Left ventricle myocardium inferior (tissue), 1 donor: ENCODE measurements at places on chromosomes 11 and 22. TPM values are rescaled to one million over a fixed set of nuclear protein-coding genes. Genes with fewer than 3 reads are reported as not detected.

SYT12 gene
- 0.05 TPM for total RNA-seq

YPEL1 gene
- total RNA-seq = 8.3 TPM

THRSP gene
- total RNA-seq = 0.25 TPM

RFPL2 gene
- total RNA-seq = 0.08 TPM

NFRKB gene
- total RNA-seq = 11.8 TPM

ENTHD1 gene
- total RNA-seq = not detected

RPS6KB2 gene
- 21.3 TPM for total RNA-seq

GNG3 gene
- not detected for total RNA-seq

MRGPRX3 gene
- not detected for total RNA-seq

DAGLA gene
- total RNA-seq = 3.2 TPM

MACROD1 gene
- 127 TPM for total RNA-seq

IL18 gene
- total RNA-seq = 1.6 TPM

MYRF gene
- total RNA-seq = 0.14 TPM

CXCR5 gene
- total RNA-seq = not detected

OR8D1 gene
- total RNA-seq = not detected

CLDN5 gene
- 19.5 TPM for total RNA-seq

PATE4 gene
- total RNA-seq = not detected

DNA sequence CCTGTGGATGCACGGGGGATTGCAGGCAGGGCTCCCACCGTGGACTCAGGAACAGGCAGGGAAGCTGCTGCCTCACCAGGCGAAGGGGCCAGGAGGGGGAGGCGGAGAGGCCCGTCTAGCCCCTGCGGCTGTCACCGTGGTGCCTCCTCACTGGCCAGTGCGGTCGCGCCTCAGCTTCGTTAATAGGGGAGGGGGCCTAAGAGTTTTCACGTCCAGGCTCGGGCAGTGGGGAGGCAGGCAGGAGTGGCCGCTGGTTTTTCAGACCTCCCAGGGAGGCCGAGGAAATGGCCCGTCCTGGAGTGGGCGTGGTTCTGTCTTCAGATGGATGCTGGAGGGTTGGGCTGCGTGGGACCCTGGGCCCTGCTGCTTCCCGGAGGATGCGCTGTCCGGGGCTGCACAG is 91.1 kb upstream of the B3GAT1 start:
- H3K27me3 ChIP-seq = peaks cover 68% of the 10 kb centered on the region
- no peak for DNase-seq
- H3K4me3 ChIP-seq = no peak overlapping the region
- no peaks in the 10 kb centered on the region for H3K36me3 ChIP-seq

- no peak overlapping the region for H3K27ac ChIP-seq
- H3K27me3 ChIP-seq = peaks cover 62% of the 10 kb centered on the region
- no peak for DNase-seq
- H3K4me1 ChIP-seq = no peaks in the 10 kb centered on the region
- no peak overlapping the region for H3K4me3 ChIP-seq
Measured at GRCh38 chr22:44645531-44645930, 56.5 kb upstream of the PRR5 start.

GRCh38 chr11:45022294-45023064 is 71.8 kb upstream of the TP53I11 start:
- H3K4me3 ChIP-seq = no peak overlapping the region
- no peaks in the 10 kb centered on the region for H3K27me3 ChIP-seq
- H3K36me3 ChIP-seq = no peaks in the 10 kb centered on the region
- peaks cover 57% of the 10 kb centered on the region for H3K4me1 ChIP-seq

- no peak overlapping the region for H3K4me3 ChIP-seq
- peak overlapping the region; percentile 93 for H3K27ac ChIP-seq
- peaks cover 11% of the 10 kb centered on the region for H3K36me3 ChIP-seq
- DNase-seq = no peak
Measured at GRCh38 chr11:12155696-12156095, 45.3 kb downstream of the MICAL2 start.

- no peak overlapping the region for H3K27ac ChIP-seq
- no peaks in the 10 kb centered on the region for H3K27me3 ChIP-seq
- DNase-seq = no peak
- no peak overlapping the region for H3K4me3 ChIP-seq
- peaks cover 28% of the 10 kb centered on the region for H3K4me1 ChIP-seq
- H3K36me3 ChIP-seq = no peaks in the 10 kb centered on the region
Measured at GRCh38 chr11:92703449-92703830, 266.0 kb upstream of the MTNR1B start.

DNA sequence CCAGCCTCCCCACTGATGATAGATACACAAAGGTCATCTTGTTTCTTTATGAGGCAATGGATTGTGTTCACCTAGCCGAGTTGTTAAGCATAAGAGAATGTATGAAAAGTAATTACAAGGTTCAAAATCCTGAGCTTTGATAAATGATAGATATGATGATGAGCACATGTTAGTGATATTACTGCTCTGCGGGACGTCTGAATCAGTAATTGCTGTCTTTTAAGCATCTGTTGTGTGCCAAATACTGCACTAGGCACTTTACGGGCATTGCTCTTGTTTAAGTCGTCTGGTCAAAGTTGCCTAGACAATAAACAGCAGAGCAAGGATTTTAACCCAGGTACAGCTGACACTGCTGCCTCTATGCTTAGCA is 559 bp upstream of the RNF141 start:
- peak overlapping the region; percentile 97 for H3K4me3 ChIP-seq
- H3K27me3 ChIP-seq = no peaks in the 10 kb centered on the region
- peaks cover 23% of the 10 kb centered on the region for H3K4me1 ChIP-seq
- H3K36me3 ChIP-seq = no peaks in the 10 kb centered on the region

GRCh38 chr11:42544726-42545125 is 767.1 kb upstream of the API5 start:
- no peaks in the 10 kb centered on the region for H3K36me3 ChIP-seq
- H3K27ac ChIP-seq = no peak overlapping the region
- H3K27me3 ChIP-seq = no peaks in the 10 kb centered on the region
- no peak for DNase-seq

DNA sequence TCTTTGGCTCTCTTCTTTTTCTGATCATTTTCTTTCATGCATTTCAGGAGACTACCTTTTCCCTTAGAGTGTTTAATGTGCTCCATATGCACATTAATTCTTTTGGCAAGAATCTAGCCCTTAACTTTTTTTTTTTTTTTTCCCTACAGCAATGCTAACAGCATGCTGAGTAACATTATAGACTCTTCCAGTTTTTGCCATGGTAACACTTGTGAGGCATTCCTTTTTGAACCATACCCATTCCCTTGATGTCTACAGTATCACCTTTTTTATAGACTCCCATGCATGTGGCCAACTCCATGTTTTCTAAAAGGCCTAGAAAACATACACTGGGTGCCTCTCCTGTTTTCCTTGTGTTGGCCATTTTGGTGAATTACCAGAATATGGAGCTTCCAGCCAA is 2.9 kb upstream of the MRPL17 start:
- no peak overlapping the region for H3K27ac ChIP-seq
- no peak for DNase-seq
- H3K36me3 ChIP-seq = peaks cover 6% of the 10 kb centered on the region
- peaks cover 28% of the 10 kb centered on the region for H3K4me1 ChIP-seq
- H3K27me3 ChIP-seq = no peaks in the 10 kb centered on the region

DNA sequence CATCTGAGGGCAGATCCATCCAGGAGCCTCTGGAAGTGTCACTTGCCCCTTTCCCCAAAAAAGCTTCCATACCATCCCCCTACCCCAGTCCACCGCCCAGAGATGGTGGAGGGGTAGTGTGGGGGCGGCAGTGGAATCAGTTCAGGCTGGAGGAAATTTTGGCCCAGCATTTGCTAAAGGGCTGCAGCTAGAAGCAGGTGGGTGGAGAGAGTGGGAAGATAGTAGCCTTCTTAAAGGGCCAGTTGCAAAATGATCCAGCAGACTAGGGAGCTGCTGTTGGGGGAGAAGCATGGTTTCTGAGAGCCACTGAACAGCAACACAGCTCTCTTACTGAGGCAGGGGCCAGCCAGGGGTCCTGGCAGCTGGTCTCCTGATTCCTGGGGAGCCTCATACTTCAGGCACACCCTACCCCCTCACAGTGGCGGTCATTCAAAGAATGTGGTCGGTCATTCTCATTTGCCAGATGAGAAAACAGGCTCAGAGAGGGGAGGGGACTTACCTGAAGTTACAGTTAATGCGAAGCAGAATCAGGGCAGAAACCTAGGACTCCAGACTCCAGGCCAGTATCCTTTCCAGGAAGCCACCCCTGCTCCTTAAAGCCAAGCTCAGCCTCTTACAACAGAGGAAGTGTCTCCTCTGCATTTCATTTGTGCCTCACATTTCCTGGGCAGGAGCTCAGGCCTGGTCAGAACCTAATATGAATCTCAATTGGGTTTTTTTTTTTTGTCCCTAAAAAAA is 5.4 kb downstream of the SEC14L2 start:
- no peaks in the 10 kb centered on the region for H3K36me3 ChIP-seq
- no peak overlapping the region for H3K4me3 ChIP-seq
- peaks cover 15% of the 10 kb centered on the region for H3K27me3 ChIP-seq

GRCh38 chr11:85912414-85912813 is 57.2 kb downstream of the CCDC83 start:
- H3K4me3 ChIP-seq = no peak overlapping the region
- no peak for DNase-seq
- H3K27me3 ChIP-seq = peaks cover 10% of the 10 kb centered on the region
- H3K36me3 ChIP-seq = no peaks in the 10 kb centered on the region
- no peaks in the 10 kb centered on the region for H3K4me1 ChIP-seq

GRCh38 chr11:64764040-64764611 is 4.4 kb upstream of the PYGM start:
- no peaks in the 10 kb centered on the region for H3K27me3 ChIP-seq
- no peak for DNase-seq

GRCh38 chr11:2575591-2576051 is 124.2 kb downstream of the KCNQ1OT1 start:
- H3K27ac ChIP-seq = no peak overlapping the region
- peaks cover 6% of the 10 kb centered on the region for H3K36me3 ChIP-seq
- H3K27me3 ChIP-seq = no peaks in the 10 kb centered on the region
- peak; percentile 11 for DNase-seq

GRCh38 chr11:96827164-96827563 is 437.4 kb downstream of the JRKL start:
- H3K27ac ChIP-seq = no peak overlapping the region
- no peaks in the 10 kb centered on the region for H3K27me3 ChIP-seq
- no peak for DNase-seq
- H3K4me1 ChIP-seq = peaks cover 11% of the 10 kb centered on the region
- no peaks in the 10 kb centered on the region for H3K36me3 ChIP-seq
- no peak overlapping the region for H3K4me3 ChIP-seq

DNA sequence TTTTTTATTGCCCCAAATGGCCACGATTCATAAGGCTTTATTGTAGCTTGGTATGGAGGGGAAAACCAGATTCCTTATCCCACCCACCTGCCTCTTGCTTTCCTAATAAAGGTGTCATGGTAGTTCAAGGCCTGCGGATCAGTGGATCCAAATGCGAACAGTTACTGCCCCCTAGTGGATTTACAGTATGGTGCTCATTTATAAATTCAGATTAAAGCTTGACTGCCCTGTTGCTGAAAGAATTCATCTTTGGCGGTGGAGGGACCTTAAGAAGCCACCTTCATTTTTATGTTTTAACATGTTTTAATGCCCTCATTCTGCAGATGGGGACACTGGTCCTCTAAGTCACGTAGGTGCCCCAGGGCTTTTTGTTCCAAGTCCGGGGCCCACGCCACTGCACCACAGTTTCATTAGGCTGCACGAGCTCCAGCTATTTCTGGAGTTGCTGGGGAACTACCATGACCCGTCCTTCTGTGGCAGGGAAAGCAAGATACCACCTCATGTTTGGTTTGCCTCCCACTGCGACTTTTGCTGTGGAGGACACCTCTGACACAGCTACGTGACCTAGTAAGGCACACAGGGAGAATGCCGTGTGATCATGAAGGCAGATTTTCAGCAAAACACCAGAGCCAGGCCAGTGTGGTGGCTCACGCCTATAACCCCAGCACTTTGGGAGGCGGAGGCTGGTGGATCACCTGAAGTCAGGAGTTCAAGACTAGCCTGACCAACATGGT is 15.6 kb upstream of the INCENP start:
- H3K4me1 ChIP-seq = peaks cover 45% of the 10 kb centered on the region
- no peaks in the 10 kb centered on the region for H3K27me3 ChIP-seq
- DNase-seq = no peak
- H3K4me3 ChIP-seq = no peak overlapping the region
- H3K27ac ChIP-seq = no peak overlapping the region
- H3K36me3 ChIP-seq = no peaks in the 10 kb centered on the region

GRCh38 chr11:67023957-67024353 is 1.0 kb downstream of the SYT12 start:
- DNase-seq = no peak
- peak overlapping the region; percentile 64 for H3K4me3 ChIP-seq

- H3K27me3 ChIP-seq = peaks cover 13% of the 10 kb centered on the region
- no peaks in the 10 kb centered on the region for H3K36me3 ChIP-seq
- no peak overlapping the region for H3K27ac ChIP-seq
- peaks cover 37% of the 10 kb centered on the region for H3K4me1 ChIP-seq
Measured at GRCh38 chr11:77126156-77126775, 1.8 kb upstream of the MYO7A start.

DNA sequence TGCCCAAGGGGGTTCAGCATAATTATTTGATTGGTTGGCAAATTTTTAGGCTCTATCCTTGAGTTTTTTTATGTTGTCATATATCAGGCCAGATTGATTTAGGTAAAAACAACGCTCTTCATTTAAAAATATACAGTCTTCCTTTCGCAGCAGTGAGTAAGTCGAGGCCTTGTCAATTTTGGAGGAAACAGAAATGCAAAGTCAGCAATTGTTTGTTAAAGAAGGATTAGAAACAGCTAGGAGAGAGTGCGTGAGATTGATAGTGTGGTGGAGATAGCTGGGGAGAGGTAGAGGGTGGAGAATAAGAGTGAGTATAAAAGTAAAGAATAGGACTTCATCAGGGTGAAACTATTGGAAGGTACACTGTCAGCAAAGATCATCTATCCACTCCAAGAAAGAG is 830.8 kb downstream of the LUZP2 start:
- H3K27ac ChIP-seq = no peak overlapping the region
- no peak overlapping the region for H3K4me3 ChIP-seq
- no peaks in the 10 kb centered on the region for H3K36me3 ChIP-seq
- DNase-seq = no peak

DNA sequence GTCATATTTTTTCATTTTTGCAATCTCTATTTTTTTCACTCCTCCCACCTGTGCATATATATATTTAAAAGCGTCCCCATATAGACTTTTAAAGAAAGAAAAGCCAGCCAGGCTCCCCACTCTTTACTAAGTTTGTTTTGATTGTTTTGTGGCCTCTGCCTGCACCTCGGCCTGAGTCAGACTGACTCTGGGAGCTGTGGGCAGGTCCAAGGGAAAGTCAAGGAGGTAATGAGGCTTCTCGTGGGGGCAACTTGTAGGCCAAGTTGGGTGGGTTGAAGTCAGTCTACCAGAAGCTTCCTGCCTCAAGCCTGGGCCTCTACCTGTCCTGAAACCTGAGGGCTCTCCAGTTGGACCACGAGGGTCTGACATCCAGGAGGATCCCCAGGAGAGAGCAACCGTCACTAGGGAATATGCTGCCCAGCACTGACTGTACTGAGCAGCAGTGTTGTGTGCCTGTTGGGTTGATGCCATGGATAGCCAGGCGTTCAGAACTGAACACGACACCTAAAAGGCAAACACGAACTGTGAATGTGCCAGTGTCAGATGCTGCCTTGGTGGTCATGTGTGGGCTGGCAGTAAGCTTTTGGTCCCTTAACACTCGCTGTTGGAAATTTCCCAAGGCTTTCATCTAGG is 58.8 kb downstream of the BMAL1 start:
- H3K27ac ChIP-seq = no peak overlapping the region
- no peaks in the 10 kb centered on the region for H3K27me3 ChIP-seq
- H3K36me3 ChIP-seq = no peaks in the 10 kb centered on the region
- no peak overlapping the region for H3K4me3 ChIP-seq
- H3K4me1 ChIP-seq = peaks cover 93% of the 10 kb centered on the region
